G401 (cell line): ENCODE measurements at places on chromosomes 2 and 18. TPM values are rescaled to one million over a fixed set of nuclear protein-coding genes. Genes with fewer than 3 reads are reported as not detected.

SLC8A1 gene
- total RNA-seq, result 149 and 199 TPM in 2 replicates

CDC42EP3 gene
- 0.07 TPM in 1 of 2 replicates, not detected in the other for total RNA-seq

CRYBA2 gene
- total RNA-seq, result not detected in 2 replicates

LIMS4 gene
- not detected in 2 replicates for total RNA-seq

DNA sequence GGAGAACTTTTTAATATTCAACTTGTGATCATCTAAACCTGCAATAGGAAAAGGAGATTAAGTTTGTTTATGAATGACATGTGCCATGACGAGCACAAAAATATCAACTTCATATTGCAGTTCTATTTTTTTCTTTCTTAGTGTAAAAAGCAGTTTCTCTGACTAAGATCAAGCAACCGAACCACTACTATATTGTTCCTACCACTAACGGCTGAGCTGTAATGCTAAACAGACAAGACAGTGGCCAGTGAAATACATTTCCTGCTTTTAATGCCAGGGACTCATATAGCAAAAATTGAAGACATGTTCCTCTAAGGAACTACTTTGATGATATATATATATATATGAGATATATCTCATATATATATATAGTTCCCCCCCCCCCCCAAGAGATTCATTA, 1705.6 kb upstream of the TMEFF2 start:
- no peak for DNase-seq

DNA sequence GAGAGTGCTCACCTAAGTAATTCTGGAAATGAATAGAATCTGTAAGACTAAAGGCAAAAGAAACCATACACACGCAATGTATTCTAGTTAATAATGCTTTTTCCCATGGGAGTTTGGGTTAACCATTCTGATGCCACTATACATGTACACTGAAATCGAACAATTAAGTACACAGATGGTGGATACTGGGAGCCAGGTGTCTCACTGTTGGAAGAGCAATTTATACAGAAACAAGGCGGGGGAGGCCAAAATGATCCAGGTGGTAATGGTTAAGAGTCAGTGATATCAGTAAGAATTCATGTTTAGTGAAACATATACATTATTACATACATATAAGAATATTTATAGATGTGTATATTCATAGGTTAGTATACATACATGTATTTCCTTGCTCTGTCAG, 67.2 kb downstream of the TMEM131 start:
- DNase-seq, result peak; percentile 63

- no peak for DNase-seq
Observed at GRCh38 chr18:48355276-48356115, 53.7 kb downstream of the ZBTB7C start.

- DNase-seq, result no peak
Observed at GRCh38 chr18:55790296-55790695, 202.3 kb upstream of the TCF4 start.

DNA sequence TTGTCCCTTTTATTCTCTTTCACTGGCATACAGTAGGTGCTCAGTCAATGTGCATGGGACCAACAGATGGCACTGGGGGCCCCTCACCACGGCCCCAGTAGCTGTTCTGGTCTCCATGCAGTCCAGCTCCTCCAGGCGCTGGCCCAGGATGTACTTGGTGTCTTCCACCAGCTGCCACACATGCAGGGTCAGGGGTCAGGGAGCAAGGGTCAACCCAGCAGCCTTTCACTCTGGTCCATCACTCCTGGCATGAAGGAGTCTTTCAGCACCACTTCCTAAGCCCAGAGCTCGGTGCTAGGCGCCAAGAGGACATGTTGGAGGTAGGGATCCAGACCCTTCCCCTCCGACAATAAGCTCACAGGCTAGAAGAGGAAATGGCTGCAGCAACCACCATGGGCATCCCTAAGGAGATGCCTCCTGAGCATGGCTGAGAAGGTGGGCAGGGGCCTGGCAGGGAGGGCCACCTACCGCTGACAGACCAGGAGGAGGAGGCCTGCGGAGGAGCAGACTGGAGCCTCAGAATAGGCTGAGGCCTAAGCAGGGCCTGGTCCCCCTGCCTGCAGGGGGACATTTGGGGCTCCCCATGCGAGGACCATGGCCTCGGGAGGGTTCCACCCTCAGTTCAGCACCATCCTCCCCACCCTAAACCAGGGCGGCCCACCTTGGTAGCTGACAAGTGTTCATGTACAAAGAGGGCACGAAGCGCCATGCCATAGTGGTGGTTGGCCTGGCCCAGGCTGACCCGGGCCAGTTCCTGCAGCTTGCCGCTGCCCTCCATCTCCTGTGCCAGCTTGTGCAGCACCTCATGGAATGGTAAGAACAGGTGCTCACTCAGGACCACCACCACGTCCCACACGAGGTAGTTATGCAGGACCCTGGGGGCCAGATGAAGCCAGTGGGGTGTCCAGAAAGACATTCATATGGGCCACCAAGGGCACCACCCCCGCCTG, 10.2 kb downstream of the ALPG start:
- DNase-seq, result no peak

- DNase-seq, result no peak
Observed at GRCh38 chr2:12686708-12687283, 29.9 kb upstream of the TRIB2 start.

- no peak for DNase-seq
Observed at GRCh38 chr2:36658277-36658748, 38.2 kb upstream of the VIT start.

- peak; percentile 8 for DNase-seq
Observed at GRCh38 chr2:56130463-56131070, 53.2 kb upstream of the CCDC85A start.

DNA sequence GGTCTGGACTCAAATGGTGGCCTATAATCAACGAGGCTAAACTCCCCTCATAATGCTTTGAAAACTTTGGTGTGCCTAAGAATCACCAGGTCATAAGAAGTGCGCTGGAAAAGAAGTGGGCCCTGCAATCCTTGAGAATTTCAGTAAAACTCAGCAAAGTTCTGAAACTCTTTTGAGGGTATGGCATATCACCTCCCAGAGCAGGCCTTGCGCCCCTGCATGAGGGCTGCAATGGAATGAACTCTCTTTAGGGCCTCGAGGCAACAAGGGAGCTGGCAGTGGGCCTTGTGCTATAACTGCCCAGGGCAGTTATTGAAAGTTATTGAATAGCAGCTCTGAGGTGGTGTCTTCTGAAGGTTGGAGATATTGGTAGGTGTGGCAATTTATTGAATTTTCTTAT, 34.5 kb upstream of the AFF3 start:
- DNase-seq, result no peak

GRCh38 chr2:240962300-240963064, 35.9 kb upstream of the SNED1 start:
- DNase-seq, result peak; percentile 19

DNA sequence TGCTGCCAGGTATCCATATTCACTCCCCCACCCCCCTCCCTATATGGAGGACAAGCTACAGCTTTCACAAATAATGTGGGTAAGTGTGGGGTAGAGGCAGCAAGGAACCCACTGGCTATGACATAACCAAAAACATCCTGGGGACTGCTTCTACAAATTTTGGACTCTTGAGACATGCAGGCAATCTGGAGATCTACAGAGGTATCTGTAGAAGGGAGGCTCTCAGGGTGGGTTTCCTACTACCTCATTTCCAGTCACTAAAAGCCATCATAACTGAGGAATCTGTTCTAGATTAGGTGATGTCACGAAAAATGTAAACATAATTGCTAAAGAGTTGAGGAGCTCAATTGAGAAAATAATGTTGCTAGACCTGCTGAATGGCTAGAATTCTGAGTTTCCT, 46.8 kb upstream of the WIPF1 start:
- DNase-seq, result no peak
